Activated CD4-positive, alpha-beta T cell treated with anti-CD3 and anti-CD28 coated beads, Interleukin-2, Interleukin-4, amounts not matched to agents 100 ng/mL and 50 ng/mL, durations not matched to agents 16 hours and 8 hours (primary cell): ENCODE measurements at places on chromosomes 5 and 9.

- no peak for DNase-seq
These were observed 31.3 kb upstream of the SH3PXD2B start for GRCh38 chr5:172485511-172486202.

GRCh38 chr5:76771705-76772405 is 47.0 kb upstream of the F2RL1 start:
- no peak for DNase-seq

- DNase-seq, result no peak
These were observed 26.2 kb upstream of the ANKRD33B start for GRCh38 chr5:10537624-10538023.

- DNase-seq, result no peak
These were observed 260.3 kb upstream of the SEMA6A start for GRCh38 chr5:116834796-116835515.

GRCh38 chr5:157076558-157076957 is 17.6 kb upstream of the HAVCR1 start:
- DNase-seq, result peak; percentile 13

DNA sequence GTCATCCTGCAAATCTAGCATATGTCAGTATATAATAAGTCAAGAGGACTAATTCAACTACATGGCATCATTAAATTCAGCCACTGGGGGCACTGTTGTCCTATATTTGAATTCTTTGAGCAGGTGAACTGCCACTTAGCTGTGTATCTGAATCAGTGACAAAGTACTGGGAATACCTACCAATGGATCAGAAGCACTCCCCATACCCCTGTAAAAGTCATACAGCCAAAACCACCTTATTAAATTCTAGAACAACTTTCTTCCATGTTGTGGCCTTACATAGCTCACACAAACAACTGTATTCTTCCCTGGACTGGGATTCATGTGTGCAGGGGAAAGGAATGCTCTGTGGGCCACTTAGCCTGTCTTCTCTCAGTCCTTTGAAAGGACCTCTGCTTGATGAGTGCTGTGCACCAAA is 57.4 kb upstream of the PLPP6 start:
- peak; percentile 77 for DNase-seq

DNA sequence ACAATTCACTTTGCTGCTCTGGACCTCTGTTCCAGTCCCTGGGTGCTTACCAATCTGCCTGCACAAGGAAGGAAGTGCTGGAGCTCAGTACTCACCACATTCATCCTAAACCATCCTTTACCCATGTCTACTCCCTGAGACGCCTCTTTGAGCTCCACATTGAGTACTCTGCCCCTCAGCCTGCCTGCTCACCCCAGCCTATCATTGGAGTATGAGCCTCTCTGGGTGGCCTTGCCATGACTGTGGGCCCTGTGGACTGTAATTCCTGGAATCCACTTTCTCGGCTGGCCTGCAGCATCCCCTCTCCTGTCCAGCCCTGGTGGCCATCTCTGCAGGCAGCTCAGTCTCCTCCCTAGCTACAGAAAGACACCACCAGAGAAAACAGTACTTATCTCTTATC is 428.6 kb downstream of the SPOCK1 start:
- DNase-seq, result no peak

- no peak for DNase-seq
These were observed 93.3 kb downstream of the CACNA1B start for GRCh38 chr9:137970686-137971476.

DNA sequence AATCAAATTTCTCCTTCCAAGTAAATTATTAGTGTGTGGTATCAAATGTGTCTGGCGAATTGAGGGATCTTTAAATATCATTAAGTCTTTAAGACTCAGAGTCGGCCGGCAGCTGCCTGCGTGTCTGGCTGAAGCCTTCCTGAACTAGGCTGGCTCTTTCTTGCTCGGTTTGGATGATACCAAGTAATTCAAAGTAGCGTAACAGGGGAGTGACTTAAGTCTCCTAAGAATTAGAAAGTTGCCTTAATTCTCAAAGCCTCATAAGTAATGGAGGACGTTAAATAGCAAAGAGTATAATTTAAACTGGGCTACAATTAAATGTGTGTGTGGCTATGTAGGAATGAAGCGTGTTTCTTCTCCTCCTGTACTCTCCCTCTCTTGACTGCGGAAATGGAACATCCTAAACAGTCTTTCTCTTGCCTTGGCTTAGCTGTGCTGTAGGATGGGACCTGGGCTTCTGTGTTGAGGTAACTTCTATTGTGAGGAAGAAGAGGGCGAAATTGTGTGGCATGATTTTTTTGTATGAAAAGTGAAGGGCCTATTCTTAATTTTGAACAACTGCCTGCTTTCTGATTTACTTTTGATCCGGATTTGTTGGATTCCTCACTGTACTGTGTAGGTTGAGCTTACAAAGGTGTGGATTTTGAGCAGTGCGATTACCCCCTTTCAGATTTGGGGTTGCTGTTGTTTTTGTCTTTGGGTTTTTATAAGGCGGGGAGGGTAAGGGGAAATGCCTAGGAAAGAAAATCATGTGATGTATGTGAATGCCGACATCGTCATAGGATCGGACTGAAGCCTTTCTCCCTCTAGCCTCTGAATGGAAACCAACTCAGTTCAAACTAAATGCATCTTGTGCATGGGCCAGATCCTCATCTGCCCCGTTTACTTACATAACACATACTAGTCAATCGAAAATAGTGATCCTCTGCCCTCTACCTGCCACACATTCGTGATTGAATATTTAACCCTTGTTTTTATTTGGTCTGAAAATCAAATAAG is 29.9 kb downstream of the CPEB4 start:
- DNase-seq, result peak; percentile 73

DNA sequence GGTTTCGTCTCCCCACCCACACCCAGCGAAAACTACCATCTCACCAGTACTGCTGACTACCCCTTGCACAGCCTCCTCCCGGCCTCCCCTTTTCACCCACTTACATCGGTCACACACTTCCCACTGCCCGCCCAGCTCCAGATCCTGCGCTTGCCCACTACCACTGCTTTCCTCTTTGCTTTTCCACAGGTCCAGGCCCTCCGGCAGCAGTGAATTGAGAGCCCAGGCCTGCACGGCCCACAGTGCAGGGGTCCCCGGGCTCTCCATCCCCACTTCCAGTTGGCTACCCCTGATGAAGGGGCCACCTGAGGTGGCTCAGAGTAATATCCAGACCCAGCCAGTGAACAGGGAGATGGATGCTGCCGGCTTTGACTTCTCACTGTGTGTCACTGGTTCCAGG is 120.2 kb upstream of the FSTL4 start:
- no peak for DNase-seq

GRCh38 chr9:126430124-126430523 is 103.5 kb downstream of the MVB12B start:
- DNase-seq, result no peak

DNA sequence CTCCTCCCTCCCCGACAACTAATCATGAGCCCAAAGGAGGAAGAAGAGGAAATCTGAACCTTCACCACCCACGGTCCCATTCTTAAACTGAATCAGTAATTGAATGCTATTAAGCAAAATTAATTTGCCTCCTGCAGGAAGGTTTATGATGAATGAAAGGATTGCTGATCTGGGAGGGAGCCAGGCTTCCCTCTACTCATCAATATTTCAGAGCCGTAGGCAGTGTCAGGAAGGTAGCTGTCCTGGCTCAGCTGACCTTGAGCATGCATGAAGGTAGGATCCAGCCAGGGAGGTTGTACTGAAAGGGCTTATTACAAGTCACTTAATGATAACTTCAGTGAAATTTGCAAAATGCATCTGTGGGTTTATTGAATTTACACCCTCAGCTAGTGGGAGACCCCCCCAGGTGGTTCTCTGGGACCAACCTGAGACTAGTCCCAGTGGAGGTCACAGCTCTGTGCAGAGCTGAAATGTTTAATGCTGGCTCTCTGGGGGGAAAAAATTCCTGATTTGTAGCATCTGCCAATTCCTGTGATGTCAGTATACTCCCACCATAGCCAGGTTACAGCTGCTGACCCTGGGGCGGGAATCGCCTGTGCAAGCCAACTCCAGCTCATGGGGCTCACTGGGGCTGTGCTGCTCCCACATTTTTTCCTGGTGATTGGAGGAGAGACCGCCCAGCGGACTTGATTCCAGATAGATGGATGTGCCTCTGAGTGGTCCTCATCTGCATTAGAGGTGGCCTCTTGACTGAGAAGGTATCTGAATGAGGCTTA is 47.9 kb upstream of the NCS1 start:
- DNase-seq, result no peak

DNA sequence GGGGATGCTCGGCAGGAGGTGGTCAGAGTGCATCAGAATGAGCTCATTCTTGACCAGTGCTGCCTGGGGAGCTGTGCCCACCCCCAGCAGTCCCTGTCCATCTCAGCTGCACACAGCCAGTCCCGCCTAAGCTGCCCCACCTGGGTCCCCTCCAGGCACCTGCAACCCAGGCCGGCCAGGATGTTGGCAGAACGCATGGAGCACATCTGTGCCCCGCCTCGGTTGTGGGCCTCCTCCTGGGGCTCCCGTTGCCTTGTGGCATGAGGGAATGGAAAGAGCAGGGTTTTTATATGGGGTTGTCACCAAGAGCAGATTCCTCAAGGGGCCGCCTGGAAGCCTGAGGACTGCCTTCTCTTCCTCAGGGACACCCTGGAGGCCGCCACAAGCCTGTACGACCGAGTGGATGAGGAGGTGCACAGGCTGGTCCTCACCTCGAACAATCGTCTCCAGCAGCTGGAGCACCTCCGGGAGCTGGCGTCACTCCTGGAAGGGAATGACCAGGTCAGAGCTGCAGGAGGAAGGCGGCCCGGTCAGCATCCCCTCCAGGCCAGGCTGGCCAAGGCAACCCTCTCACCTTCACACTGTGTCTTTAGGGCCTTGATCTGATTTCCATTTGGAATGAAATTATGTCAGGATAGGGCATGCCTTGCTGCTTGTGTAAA is 34.8 kb upstream of the LRRC14B start:
- DNase-seq, result no peak

- peak; percentile 76 for DNase-seq
These were observed 188.6 kb downstream of the FSTL4 start for GRCh38 chr5:133423618-133424282.

DNA sequence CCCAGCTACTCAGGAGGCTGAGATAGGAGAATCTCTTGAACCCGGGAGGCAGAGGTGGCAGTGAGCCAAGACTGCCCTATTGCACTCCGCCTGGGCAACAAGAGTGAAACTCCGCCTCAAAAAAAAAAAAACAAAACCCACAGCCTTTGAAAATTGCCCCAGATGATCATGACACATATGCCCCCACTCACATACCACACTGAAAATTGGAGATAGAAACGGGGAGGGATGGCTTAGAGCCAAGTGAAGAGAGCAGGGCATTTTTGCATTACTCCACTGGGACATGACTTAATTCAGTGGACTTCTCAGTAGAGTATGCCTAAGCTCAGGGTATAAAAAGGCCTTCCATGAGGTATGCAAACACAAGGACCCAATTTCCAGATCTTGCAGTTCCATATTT is 309.3 kb downstream of the BNC2 start:
- no peak for DNase-seq

DNA sequence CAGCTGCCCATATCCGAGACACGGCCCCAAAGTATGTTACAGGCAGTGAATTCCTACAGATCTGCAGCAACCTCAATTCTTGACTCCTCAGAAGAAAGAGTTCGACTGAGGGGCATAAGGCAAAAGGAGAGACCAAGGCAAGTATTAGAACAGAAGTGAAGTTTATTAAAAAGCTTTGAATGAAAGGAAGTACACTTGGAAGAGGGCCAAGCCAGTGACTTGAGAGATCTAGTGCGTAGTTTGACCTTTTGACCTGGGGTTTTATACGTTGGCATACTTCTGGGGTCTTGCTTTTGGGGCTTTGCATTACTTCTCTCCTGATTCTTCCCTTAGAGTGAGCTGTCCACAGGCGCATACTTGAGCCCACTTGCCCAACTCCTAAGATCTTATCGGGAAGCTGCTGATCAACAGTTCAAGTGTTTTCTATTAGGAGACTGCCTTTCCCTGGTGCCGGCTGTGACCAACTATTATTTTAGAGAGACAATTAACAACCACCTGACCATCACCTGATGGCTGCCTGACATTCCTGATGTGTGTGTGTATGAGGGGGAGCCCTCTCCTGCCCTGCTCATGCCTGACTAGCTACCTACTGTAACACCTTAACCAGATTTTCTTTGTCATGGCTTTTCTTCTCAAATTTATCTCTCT is 1.5 kb upstream of the DEPDC1B start:
- no peak for DNase-seq

DNA sequence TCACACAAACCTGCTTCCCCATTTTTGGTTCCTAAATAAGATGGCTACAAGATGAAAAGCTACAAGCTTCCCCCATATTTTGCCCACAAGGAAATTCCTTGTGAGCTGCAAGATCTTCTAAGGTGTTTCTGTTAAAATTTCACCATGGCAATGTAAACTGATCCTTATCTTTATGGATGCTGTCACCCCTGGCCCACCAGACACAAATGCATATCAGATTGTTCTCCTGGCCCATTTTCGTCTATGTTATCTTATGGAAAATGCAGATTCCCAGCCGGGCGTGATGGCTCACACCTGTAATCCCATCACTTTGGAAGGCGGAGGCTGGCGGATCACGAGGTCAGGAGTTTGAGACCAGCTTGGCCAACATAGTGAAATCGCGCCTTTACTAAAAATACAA is 65.1 kb upstream of the IL6ST start:
- DNase-seq, result no peak

DNA sequence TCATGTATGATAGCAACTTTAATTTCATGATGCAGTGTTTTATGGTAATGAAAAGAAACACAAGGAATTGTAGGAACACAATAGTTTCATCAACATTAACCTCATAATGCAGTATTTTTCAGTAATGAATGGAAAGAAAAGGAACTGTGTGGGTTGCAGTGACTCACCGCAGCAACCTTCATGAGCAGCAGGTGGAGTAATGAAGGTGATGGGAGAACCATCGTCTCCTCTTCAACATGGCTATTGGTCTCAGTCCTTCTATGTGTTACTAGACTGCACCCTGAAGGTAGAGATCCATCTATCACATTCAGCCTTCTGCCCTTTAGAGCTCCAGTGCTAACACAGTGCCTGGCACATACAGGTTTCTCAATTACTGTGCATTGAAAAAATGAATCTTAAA is 58.0 kb downstream of the TMEM215 start:
- DNase-seq, result no peak

GRCh38 chr5:31232273-31232888 is 38.9 kb downstream of the CDH6 start:
- DNase-seq, result peak; percentile 32

GRCh38 chr9:108271236-108271635 is 584.5 kb downstream of the ACTL7B start:
- no peak for DNase-seq

DNA sequence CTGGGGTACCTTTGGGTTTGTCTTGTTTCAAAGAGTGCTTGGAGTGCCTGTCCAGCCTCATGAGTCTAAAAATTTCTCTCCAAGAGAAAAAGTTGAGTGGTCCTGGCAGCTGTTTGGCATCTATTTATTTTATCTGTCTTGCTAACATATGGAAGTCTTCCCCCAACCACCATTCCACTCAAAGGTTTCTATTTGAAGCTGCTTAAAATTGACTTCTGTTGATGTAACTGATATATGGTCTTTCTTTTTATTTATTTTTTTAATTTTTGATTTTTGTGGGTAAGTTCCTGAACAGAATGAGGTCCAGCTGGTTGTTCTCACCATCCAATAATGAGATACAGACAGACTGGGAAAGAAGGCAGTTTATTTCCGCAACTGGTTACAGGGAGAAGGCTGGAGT is 178.7 kb upstream of the SGCD start:
- DNase-seq, result no peak

GRCh38 chr5:10707198-10708142 is 53.6 kb downstream of the DAP start:
- DNase-seq, result no peak

- DNase-seq, result peak; percentile 63
These were observed 16.1 kb downstream of the SV2C start for GRCh38 chr5:76099286-76099702.

GRCh38 chr5:134851307-134851923 is 5.6 kb downstream of the C5orf24 start:
- DNase-seq, result peak; percentile 27

- DNase-seq, result peak; percentile 87
These were observed 157.0 kb upstream of the RAI14 start for GRCh38 chr5:34499001-34499734.
